Activated naive CD4-positive, alpha-beta T cell (primary cell): ENCODE measurements at places on chromosomes 1 and 21.
A peak's percentile ranks its signal among the peaks of the same experiment; 100 is the strongest.

GRCh38 chr1:31759298-31760023 lies 4.7 kb downstream of the ADGRB2 start:
- no peak for DNase-seq

DNA sequence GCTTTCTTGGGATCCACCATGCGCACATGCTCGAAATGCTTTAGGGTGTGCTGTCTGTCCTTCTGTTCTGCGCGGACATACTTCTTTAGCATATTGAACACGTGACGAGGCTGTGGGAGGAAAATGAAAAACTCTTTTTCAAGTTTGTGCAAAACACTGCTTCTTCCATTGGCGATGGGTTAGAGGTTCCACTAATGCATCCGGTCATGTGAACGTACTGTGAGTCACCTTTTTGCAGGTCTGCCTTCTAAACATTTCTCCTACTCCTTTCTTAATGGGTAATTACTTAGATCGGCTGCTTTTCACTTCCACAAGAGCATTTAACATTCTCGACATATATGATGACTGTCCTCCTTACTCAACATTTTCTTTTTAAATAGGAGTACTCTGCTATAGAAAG lies 214.9 kb downstream of the APP start:
- DNase-seq, result no peak

GRCh38 chr1:200337410-200337809 lies 72.4 kb downstream of the ZNF281 start:
- no peak for DNase-seq

DNA sequence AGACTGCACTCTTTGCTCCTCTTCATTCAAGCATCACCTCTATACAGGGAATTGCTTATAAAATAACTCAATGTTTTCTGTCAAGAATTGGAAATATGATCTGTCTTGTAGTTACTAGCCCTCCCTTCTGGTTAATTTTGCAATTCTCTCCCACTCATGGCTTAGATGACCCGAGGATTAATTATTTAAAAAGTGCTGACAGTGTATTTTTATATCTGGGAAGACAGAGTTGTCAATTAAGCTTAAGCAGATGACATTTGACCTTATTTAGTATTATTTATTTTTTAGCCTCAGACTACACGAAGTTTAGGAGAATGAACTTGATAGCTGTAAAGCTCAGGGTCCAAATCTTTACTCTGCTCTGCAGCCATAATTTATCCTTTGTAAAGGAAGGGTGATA lies 538.5 kb downstream of the NEGR1 start:
- no peak for DNase-seq

GRCh38 chr1:91916811-91917460 lies 31.0 kb upstream of the TGFBR3 start:
- DNase-seq, result no peak

DNA sequence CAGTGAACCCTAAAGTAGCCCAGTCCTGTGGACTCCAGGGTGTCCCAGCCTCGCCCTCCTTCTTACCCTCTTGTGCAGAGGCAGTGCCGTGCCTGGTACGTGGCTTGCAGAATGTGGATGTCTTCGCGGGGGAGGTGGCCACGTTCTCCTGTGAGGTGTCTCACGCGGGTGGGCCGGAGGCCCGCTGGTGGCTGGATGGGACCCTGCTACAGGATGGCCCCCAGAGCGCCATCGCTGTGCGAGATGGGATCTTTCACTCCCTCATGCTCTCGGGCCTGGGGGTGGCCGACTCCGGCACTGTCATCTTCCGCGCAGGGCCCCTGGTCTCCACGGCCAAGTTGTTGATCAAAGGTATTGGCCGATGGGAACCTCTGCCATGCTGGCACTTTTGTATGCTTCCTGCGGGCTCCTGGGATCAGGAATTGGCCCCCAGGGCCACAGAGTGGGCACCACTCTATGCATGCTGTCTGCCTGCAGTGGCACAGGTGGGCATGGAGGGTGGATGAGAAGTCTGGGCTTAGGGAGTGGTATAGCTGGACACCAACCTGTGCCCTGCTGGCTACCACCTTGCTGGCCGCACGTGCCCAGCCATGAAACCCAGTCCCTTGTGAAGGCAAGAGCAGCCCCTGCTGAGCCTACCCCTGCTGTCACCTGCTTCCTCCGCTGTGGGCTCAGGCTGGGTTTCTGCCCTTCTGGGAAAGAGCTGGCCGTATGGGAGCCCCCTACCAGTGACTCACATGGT lies 92.9 kb downstream of the TRIM11 start:
- no peak for DNase-seq

DNA sequence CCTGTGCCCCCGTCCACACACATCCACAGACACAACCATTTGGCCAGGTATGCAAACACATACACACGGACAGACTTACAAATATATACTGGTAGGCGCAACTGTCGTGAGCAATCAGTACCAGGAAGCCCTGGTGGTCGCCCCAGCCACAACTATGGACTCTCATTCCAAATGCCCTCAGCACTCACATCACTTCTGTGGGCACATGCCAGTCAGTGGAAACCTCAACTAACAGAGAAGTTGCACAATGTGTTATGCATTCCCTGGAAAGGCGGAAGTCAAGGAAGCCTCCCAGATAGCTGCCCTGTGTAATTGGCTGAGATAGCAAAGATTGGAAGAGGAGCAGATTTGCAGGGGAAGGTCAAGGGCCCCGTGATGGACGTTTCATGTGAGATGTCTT lies 1.4 kb upstream of the HEYL start:
- no peak for DNase-seq

DNA sequence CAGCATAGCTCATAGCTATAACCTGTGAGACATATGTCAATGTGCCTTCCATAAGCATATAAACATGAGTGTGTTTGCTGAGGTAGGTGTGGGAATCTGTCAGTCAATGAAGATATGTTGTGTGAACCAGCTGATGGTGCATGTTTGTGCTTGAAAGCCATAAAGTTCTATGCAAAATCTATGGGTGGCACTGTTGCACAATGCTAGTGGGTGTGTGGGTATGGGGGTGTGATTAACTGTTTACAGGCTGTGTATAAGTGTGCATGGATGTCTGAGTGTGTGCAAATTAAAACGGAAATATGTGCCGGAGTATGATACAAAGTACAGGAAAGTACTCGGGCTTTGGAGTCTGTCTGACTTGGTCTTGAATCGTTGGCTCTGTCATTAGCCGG lies 1.0 kb upstream of the ATP2B4 start:
- peak; percentile 29 for DNase-seq

DNA sequence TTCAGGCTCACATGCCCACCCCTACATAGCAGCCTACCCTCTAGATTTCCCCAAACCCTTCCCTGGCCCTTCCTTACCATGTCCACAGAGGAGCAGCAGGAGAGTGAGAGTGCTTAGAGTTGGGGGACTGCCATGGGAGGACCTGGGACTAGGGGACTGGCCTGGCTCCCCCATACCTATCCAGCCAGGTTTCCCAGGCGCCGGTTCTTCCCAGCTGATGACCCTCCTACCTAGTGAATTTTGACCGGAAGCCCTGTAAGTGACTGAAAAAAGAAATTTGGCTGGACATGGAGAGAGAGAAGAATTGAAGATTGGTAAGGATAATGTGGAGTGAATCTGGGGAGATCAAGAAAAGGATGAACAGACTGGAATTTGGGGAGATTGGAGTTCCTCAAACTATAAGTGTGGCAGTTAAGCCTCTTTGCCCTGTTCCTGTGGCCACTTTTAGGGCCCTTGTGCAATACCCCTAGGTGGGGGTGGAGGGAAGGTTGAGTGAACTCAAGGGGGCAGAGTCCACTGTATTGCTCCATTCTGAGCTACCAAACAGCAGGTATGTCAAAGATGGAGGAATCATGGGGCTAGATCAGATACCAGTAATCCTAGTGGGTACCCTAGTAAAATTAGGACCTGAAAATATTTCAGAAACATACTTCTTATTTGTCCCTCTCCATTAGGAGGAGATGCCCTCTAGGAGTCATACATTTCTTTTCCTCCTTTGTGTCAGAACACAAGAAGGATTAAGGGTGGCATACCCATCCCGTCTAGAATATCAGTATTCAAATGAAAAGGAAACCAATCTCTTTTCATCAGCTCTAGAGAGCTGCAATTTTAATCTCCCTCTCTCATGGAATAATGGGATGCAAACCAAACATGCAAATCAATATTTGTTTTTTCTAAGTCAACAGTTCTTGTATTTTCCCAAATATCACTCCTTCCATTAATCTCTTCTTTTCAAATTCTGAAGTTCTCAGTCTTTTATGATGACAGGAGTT lies 1.2 kb downstream of the HJV start:
- DNase-seq, result no peak

GRCh38 chr1:26094076-26094669 lies 17.5 kb upstream of the PDIK1L start:
- DNase-seq, result no peak

GRCh38 chr1:56821462-56821797 lies 2.2 kb upstream of the FYB2 start:
- no peak for DNase-seq

- no peak for DNase-seq
Observed at GRCh38 chr1:59331686-59332620, 35.1 kb downstream of the FGGY start.

GRCh38 chr1:163093579-163093978 lies 24.4 kb downstream of the RGS4 start:
- DNase-seq, result no peak

DNA sequence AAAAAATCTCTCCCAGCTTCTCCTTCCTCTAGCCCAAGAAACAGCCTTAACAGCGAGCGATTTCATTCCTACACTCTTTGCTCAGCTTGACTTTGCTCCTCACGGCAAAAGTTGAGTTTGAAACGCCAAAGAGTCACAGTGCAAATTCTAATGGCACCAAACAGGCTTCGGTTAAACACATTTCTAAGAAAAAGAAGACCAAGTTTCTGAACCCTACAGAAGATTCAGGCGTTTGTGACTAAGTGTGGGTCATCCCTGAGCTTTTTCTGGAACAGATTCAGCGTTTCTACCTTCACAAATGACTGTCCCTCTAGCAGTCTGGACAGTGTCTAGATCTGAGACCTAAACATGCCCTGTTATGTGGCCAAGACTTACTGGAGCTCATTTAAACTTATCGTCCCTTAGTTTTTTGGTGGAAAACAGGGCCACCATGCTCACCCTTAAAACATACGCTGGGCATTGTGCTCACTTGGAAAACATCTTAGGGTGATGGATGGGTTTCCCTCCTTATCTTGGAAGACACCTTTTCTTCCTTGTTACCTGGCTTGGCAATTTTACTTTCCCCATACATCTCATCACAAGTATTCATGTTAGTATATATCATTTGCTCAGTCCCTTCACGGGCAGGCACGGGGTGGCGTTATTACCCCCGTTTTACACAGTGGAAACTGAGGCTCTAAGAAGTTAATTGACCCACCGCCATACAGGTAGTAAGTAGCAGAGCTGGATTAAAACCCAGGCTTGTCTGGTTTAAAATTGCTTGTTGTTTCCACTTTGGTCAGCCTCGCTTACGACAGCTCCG lies 1.0 kb downstream of the C1orf198 start:
- no peak for DNase-seq

DNA sequence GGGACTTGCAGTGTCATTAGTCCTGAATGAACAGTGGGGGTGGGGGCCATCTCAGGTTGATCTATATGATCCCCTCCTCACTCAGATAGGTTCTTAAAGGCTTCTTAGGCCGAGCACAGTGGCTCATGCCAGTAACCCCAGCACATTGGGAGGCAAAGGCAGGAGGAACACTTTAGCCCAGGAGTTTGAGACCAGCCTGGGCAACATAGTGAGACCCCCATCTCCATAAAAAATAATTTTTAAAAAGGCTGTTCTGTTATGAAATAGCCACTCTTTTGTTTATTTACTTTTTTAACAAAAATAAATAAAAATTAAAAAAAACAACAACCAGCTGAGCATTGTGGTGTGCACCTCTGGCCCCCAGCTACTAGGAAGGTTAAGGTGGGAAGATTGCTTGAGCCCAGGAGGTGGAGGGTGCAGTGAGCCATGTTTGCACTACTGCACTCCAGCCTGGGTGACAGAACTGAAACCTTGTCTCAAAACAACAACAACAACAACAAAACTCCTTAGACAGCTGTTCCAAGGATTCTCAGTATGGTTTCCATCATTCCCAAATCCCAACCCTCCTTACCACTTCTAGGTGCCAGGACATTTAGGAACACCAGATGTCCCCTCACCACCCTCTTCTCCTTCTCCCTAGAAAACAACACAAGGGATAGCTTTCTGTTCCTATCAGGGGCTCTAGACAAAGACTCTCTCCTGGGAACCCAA lies 2.0 kb upstream of the TRAPPC3 start:
- DNase-seq, result no peak

DNA sequence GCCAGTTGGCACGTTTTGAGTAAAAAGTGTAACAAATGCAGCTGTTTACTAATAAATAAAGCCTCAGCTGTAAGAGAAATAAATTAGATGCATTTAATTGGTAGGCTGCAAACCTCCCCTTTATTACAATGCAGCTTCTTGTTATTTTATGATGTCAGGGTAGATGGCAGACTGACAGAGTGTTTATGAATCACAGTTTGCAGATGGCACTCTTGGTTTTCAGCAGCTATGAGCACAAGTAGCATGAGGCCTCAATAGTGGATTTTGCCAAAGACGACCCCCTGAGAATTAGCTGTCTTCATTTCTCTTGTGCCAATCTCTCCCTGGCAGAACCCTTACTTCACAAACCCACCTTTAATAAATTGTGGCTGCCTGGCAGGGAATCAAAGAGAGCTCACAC lies 161.2 kb upstream of the C1orf87 start:
- DNase-seq, result no peak

- DNase-seq, result no peak
Observed at GRCh38 chr1:234915924-234916675, 212.5 kb downstream of the TOMM20 start.

DNA sequence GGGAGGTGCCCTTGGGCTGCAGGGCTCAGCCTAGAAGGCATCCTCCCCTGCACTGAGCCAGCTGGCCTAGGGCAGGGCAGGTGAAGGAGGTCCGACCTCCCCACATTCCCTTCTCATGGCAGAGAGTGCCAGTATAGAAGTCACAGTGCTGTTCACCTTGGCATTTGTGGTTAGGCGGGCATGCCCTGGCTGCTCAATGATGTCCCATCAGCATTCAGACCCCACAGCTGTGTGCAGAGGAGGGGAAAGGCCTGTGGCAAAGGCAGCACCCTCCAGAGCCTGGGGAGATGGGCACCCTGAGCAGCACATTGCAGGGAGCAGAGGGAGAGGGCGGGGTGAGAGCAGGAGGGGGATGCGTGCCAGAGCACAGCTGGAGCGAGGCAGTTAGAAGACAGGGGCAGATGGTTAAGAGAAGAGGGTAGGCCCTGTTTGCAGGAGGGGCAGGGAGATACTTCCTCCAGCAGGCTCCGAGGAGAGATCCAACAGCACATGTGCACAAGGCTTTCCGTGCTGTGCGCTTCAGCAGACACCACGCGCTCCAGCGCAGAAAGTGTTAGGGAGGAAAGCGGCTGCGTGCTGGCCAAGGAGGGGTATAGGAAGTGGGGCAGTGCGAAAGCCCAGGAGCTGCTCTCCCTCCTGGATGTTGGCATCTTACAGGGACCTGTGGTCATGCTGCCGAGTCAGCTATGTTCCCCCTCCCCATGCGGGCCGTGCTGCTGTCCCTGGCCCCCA lies 43.7 kb upstream of the COL6A1 start:
- no peak for DNase-seq

DNA sequence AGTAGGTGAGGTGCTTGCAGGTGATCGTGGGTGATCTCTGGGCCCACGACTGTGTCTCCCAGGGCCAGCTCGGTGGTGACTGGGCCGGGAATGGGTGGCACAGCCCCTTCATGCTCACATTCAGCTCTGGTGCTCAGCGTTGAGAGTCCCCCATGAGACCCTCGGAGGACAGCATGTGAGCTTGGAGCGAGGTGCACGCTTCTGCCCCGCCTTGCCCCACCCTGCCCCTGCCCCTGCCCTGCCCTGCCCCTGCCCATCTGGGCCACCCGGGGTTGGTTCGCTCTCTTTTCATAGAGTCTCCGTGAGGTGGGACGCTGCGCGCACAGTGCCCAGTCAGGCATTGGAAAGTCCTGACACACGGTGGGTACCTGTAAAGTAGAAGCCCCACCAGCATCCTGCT lies 75.3 kb upstream of the ACTL8 start:
- no peak for DNase-seq

- no peak for DNase-seq
Observed at GRCh38 chr1:213194383-213194782, 143.3 kb downstream of the RPS6KC1 start.
